ENCODE measurements at places on chromosomes 1 and 21. TPM values are rescaled to one million over a fixed set of nuclear protein-coding genes. Genes with fewer than 3 reads are reported as not detected.

Gene IVL
- total RNA-seq, result not detected

DNA sequence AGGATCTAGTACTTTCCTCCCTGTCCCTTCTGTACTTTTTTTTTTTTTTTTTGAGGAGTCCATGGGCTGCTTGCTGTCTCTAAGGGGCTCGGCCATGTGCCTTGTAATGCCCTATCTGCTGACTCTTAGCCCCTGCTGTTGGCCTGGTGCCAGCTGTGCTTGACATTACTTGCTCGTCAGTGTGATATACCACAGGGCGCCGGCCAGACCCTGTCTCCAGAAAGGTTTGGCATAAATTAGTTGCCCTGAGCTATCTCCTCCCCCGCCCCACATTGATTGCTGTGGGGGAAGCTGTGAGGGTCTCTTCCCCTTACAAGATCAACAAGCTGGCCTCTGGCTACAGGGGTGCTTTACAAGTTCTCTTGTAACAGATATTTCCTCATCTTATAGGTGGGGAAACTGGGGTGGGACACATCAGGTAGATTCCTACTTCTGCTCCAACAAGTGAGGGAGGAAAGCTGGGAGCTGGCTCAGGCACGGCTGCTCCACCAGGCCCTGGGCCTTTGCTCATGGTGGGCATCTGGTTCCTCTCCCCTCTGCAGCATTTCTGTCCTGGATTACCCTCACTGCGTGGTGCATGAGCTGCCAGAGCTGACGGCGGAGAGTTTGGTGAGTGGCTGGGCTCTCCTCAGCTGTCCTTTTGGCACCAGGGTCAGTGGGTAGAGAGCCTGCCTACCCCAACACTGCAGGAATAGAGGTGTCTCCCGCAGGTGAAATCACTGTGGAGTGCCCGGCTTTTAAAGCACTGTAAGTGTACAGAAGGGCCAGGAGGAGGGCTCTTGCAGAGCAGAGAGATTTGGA lies 15.6 kb downstream of the STRIP1 start:
- DNase-seq, result no peak

DNA sequence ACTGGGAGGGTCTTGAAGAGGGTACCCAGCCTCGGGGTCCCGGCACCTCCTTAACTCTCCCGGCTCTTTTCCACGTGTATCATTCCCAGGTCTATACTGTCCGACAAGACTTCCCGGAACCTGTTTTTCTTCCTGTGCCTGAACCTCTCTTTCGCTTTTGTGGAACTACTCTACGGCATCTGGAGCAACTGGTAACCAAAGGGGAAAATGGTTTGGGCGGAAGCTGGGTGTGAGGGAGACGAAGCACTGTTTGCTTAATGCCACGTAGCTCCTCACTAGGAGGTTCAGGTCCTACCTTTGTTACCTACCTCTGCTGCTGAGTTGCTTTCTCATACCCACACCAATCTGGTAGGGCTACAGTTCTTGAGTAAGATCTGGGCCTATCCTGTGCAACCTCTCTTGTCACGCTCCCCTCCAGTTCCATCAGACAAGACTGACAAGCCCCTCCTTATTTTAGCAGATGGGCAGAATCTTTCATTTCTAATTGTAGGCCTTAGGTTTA lies 642 bp downstream of the SLC30A7 start:
- DNase-seq, result peak; percentile 49

DNA sequence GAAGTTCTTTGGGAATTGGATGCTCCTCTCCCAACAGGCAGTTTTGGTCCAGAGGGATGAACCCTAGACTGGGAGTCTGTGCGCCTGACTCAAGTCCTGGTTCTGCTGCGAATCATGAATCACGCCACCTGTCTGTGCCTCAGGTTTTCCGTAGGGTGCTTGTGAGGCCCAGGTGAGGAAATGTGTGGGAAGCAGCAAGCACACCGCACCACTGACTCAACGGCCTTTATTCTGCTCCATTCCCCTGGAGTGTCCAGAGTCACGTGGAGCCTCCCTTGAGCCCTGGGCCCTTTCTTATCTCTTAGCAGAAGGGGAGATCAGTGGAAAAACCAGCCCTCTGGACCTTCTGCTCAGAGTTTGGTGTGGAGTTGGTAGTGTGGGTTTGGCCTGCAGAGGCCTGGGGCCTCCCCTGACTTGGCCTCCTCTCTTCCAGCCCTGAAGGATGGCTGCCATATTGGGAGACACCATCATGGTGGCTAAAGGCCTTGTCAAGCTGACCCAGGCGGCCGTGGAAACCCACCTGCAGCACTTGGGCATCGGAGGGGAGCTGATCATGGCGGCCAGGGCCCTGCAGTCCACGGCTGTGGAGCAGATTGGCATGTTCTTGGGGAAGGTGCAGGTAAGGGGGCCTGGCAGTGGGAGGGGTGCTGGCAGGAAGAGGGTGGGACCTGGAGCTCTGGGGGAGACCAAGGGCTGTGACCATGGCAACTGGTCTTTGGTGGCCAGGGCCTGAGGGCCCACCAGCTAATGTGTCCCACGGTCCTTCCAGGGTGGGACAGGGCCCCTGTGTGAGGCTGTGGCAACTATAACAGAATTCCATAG lies 21.1 kb downstream of the COQ8A start:
- no peak for DNase-seq

DNA sequence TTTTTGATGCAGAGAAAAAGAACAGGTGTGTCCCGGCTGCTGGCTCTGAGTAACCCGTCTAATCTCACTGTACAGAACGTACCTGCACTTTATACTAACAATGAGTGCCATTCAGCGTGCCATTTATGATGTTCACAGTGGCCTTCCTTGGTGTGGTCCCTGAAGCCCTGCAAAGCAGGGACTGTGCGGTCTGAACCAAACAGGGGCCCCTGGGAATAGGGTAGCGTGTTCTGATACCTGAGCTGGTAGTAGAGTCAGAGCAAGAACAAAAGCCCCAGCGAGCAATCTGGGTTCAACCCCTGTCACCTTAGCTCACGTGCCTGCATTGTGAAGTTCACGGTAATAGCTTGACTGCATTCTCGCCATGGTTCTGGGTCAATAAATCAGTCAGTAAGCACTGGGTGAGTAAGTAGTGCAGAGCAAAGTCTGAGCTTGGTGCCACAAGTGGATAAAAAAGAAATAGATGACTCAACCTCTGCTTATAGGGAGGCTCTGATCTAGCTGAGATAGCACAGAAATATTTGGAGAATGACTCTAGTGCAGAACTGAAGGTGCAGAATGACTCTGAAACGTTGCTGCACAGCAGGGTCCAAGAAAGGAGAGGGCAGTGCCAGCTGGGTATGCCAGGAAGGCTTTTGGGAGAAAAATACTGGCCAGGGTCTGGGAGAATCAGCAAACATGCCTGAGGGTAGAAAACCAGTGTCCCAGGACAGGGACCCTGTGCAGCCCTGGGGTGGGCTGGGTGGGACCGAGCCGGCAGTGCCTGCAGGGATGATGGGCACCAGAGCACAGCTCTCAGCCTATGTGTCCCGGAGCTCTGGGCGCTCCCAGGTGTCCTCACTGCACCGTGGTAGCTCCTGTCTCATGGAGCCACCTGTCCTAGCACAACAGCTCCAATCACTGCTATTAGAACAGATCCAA lies 125.9 kb downstream of the RHOU start:
- peak; percentile 99 for DNase-seq

GRCh38 chr1:204780630-204781029 lies 90.0 kb upstream of the NFASC start:
- DNase-seq, result peak; percentile 53

DNA sequence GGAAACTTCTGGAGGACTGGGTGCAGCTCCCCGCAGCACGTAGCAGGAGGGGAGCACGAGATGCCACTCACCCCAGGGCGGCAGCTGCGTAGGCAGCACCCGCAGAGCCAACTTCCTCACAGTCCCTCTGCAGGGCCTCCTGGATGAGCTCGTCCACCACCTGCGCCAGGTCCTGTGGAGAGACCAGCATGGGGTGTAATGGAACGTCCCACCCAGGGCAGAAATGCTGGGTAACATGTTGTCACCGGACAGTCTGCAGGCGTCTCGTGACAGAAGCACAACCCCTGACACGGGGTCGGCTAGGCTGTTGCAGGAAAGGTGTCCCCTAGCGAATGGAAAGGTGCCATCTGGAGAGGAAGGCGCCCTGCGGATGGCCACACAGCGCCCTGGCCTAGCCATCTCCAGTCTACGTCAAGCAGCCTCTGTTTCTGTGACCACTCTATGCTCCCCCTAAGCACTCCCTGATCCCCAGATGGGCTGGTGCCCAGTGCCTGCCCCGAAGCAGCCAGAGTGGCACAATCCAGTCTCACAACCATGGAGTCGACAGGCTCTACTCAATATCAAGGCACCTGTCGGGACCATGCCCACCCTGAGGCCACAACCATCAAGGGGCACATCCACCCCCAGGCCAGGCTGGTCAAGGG lies 21.2 kb downstream of the MCM3AP start:
- DNase-seq, result no peak

Gene INAVA
- total RNA-seq, result 4.6 TPM

Gene ZMYND12
- not detected for total RNA-seq

Gene FMO2
- not detected for total RNA-seq

- DNase-seq, result no peak
Observed at GRCh38 chr1:51630922-51631321, 14.0 kb downstream of the OSBPL9 start.

Gene RBBP4
- total RNA-seq, result 123 TPM
